ENCODE measurements at places on chromosomes 13 and 19. TPM values are rescaled to one million over a fixed set of nuclear protein-coding genes. Genes with fewer than 3 reads are reported as not detected.

GRCh38 chr19:39352381-39353255, 10.4 kb downstream of the SAMD4B start:
- no peak for DNase-seq
- H3K27ac ChIP-seq = no peak overlapping the region
- no peaks in the 10 kb centered on the region for H3K27me3 ChIP-seq
- H3K36me3 ChIP-seq = peaks cover 30% of the 10 kb centered on the region
- no peak overlapping the region for H3K4me3 ChIP-seq

- no peak overlapping the region for H3K27ac ChIP-seq
- peaks cover 6% of the 10 kb centered on the region for H3K4me1 ChIP-seq
- H3K36me3 ChIP-seq = no peaks in the 10 kb centered on the region
- no peak overlapping the region for H3K4me3 ChIP-seq
These were observed 246.1 kb downstream of the NDFIP2 start for GRCh38 chr13:79727086-79727485.

GRCh38 chr19:246551-246950, 44.7 kb downstream of the PLPP2 start:
- no peak overlapping the region for H3K4me3 ChIP-seq
- no peaks in the 10 kb centered on the region for H3K36me3 ChIP-seq
- H3K4me1 ChIP-seq = no peaks in the 10 kb centered on the region
- DNase-seq = peak; percentile 57
- H3K27ac ChIP-seq = no peak overlapping the region
- H3K27me3 ChIP-seq = no peaks in the 10 kb centered on the region

GRCh38 chr19:18292810-18293641, 11.6 kb upstream of the JUND start:
- H3K27me3 ChIP-seq = no peaks in the 10 kb centered on the region
- peak; percentile 94 for DNase-seq
- H3K36me3 ChIP-seq = no peaks in the 10 kb centered on the region
- H3K4me3 ChIP-seq = peak overlapping the region; percentile 73

DNA sequence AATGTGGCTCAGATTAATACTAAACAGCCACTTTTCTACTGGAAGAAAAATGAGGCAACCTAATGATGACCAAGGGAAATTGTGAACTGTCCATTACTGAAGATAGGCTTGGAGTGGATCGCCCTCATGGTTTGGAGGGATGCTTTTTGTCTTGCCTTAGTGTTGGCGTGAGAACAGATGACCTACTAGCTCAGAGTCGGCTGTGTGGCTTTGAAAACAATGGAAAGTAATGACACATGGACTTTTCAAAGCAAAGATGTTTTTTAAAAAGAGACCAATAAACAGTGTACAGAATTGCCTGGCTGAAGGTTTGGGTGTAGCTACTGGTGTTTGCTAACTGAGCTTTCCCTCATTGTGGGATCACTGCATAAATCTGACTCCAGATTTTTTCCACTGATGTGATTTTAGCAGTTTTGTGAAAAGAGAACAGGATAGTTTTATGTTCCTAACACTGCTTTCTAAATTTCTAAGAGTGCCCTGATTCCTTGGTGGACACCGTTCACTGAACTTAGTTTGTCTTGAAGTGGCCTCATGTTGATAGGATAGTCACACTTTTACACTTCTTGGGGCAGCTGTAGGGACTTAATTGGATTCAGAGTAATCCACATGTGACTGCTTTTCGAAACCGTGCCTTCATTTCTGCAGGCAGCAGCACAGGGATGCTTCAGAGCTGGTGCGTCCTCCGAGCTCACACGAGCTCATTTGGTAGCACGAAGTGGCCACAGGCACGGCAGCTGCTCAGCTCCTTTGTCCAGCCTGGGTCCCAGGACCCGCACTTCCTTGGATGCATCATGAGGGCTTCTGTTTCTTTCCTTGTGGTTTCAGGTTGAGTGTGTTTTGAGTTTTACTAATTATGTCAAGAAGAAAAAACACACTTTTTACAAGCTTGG, 4.3 kb downstream of the CEBPG start:
- H3K4me1 ChIP-seq = peaks cover 23% of the 10 kb centered on the region
- no peak for DNase-seq
- H3K27me3 ChIP-seq = no peaks in the 10 kb centered on the region

GRCh38 chr13:21884299-21884909, 213.5 kb downstream of the FGF9 start:
- no peak overlapping the region for H3K4me3 ChIP-seq
- no peak for DNase-seq
- no peak overlapping the region for H3K27ac ChIP-seq
- H3K27me3 ChIP-seq = no peaks in the 10 kb centered on the region

DNA sequence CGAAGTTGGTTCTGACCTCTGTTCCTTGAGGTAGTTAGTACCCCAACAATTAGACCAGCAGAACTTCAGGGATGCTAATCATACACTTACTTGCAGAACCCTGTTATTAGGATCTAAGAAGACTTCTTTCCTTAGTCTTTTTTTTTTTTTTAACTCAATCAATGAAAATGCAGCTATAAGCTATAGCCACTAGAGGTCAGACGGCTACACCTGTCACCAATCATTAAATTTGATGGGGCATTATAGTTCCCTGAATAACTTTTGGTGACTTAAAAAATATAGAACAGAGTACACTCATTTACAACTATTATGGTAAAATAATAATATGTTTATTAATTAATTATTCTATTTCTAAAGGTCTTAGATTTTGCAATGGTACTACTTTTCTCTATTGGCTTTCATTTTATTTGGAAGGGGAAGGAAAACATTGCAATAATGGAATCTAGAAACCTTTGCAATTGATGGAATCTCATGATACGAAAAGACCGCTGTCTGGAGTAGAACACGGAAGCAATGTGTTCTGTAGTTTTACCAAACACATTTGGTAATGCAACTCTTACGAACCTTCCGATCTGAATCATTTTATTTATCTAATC, 483.2 kb downstream of the DIAPH3 start:
- no peak for DNase-seq
- H3K27ac ChIP-seq = no peak overlapping the region
- no peaks in the 10 kb centered on the region for H3K36me3 ChIP-seq
- no peaks in the 10 kb centered on the region for H3K27me3 ChIP-seq
- H3K4me3 ChIP-seq = no peak overlapping the region
- no peaks in the 10 kb centered on the region for H3K4me1 ChIP-seq

- H3K27ac ChIP-seq = peak overlapping the region; percentile 98
- DNase-seq = no peak
- peak overlapping the region; percentile 85 for H3K4me3 ChIP-seq
- H3K36me3 ChIP-seq = no peaks in the 10 kb centered on the region
- peaks cover 20% of the 10 kb centered on the region for H3K4me1 ChIP-seq
These were observed 423 bp downstream of the LSM14A start for GRCh38 chr19:34172661-34173192.

- H3K36me3 ChIP-seq = no peaks in the 10 kb centered on the region
- no peak overlapping the region for H3K4me3 ChIP-seq
- no peaks in the 10 kb centered on the region for H3K4me1 ChIP-seq
- DNase-seq = peak; percentile 43
- H3K27me3 ChIP-seq = no peaks in the 10 kb centered on the region
- no peak overlapping the region for H3K27ac ChIP-seq
These were observed 155.5 kb downstream of the TNFSF13B start for GRCh38 chr13:108425056-108425455.

DNA sequence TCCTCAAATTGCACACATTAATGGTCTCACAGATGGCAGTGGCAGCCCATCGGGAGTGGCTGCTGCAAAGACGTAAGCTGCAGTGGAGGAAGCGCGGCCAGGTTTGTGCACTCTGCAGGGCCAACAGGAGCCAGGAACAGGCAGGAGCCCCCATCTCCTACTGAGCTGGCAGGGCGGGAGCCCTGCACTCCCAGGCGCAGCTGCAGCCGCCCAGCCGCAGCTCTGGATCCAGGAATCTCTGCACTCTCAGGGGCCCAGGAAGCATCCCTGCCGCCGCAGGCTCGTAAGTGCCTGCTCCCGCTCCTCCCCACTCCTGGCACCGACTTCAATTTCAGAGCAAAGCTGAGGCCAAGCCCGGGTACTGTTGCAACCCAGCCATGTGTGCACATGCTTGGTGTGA, 37.5 kb downstream of the ANKRD27 start:
- no peak overlapping the region for H3K4me3 ChIP-seq
- no peaks in the 10 kb centered on the region for H3K27me3 ChIP-seq
- peaks cover 28% of the 10 kb centered on the region for H3K36me3 ChIP-seq
- no peak for DNase-seq

DNA sequence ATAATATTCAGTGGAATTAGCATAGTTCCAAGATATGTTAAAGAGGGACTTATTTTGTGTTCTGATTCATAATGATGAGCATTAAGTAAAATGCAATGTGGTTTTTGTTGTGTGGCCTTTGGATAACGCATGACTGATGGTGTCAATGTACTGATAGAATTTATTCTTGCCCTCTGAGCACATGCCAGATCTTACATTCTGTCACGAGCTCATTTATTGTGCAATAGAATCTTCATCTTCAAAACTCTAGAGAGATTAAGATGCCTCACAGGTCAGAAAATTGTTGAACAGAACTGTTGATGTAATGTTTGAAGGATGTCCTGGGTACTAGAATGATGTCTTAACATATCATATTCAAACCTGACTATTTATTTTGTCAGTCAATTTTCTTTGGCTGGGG, 148.0 kb upstream of the HTR2A start:
- no peaks in the 10 kb centered on the region for H3K36me3 ChIP-seq
- H3K4me1 ChIP-seq = no peaks in the 10 kb centered on the region
- no peak for DNase-seq
- H3K4me3 ChIP-seq = no peak overlapping the region
- H3K27me3 ChIP-seq = no peaks in the 10 kb centered on the region

- peak overlapping the region; percentile 61 for H3K4me3 ChIP-seq
- no peaks in the 10 kb centered on the region for H3K36me3 ChIP-seq
- H3K27ac ChIP-seq = peak overlapping the region; percentile 61
These were observed 47.6 kb downstream of the PTPRS start for GRCh38 chr19:5292822-5293611.

- H3K4me1 ChIP-seq = no peaks in the 10 kb centered on the region
- H3K27ac ChIP-seq = no peak overlapping the region
- H3K27me3 ChIP-seq = no peaks in the 10 kb centered on the region
- DNase-seq = no peak
- H3K36me3 ChIP-seq = no peaks in the 10 kb centered on the region
These were observed 14.5 kb upstream of the TNFAIP8L1 start for GRCh38 chr19:4624733-4625362.

- no peaks in the 10 kb centered on the region for H3K36me3 ChIP-seq
- no peaks in the 10 kb centered on the region for H3K4me1 ChIP-seq
- H3K27ac ChIP-seq = no peak overlapping the region
- H3K4me3 ChIP-seq = no peak overlapping the region
- no peaks in the 10 kb centered on the region for H3K27me3 ChIP-seq
These were observed 759.7 kb downstream of the OLFM4 start for GRCh38 chr13:53788286-53788685.

GRCh38 chr13:93496985-93497673, 270.5 kb downstream of the GPC6 start:
- DNase-seq = peak; percentile 49
- no peaks in the 10 kb centered on the region for H3K27me3 ChIP-seq
- no peak overlapping the region for H3K4me3 ChIP-seq
- no peaks in the 10 kb centered on the region for H3K4me1 ChIP-seq
- H3K27ac ChIP-seq = no peak overlapping the region

DNA sequence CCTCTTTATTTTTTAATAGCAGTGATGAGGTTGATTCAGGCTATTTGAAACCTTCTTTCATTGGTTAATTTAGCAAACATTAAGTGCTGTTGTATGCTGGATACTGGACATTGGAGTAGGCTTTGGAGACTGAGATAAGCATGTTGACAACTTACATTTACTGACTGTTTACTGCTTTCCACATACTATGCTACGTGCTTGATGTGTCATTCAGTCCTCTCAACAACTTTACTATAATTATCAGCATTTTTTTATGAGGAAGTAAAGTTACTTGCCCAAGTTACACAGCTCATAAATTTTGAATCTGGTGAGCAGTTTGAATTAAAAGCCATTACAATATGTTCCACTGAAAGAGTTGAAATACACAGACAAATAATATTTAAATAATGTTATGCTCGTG, 83.8 kb downstream of the GJA3 start:
- no peak overlapping the region for H3K27ac ChIP-seq
- H3K36me3 ChIP-seq = no peaks in the 10 kb centered on the region
- no peaks in the 10 kb centered on the region for H3K27me3 ChIP-seq
- H3K4me1 ChIP-seq = no peaks in the 10 kb centered on the region
- H3K4me3 ChIP-seq = no peak overlapping the region

DNA sequence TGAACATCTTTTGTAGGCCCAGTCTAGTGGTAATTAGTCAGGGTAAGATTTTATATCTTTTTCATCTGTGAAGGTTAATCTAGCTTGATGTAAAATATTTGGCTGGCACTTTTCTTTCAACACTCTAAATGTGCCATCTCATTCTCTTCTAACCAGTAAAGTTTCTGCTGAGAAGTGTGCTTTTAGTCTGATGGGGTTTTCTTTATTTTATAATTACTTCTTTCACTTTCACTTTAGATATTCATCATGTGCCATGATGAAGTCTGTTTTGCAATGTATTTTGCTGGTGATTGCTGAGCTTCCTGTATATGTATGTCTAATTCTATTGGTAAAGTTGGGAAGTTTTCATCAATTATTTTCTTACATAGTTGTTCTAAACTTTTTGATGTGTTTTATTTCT, 31.9 kb downstream of the ZNF726 start:
- no peak overlapping the region for H3K4me3 ChIP-seq
- no peak overlapping the region for H3K27ac ChIP-seq
- DNase-seq = no peak
- no peaks in the 10 kb centered on the region for H3K4me1 ChIP-seq

DNA sequence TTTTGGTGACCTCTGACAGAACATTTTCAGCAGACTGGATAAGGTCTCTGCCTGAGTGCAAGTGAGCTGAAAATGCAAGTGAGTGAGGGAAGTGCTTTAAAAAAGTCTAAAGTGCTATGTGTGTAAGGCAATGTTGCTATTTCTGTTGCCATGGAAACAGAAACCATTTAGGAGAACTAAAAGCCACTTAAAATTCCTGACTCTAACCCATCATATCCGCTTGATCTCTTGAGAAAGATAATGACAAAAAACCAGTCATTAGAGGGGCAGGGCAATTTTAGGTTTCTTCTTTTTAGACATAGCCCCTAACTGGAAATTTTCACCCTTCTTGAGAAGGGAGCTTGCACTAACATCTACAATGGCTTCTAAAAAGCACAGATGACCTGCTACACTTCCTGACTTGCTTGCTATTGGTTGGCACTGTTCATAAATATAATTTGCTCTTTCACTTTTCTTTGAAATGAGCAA, at the start of gene CYSLTR2:
Gene CYSLTR2, plus strand, starts transcription at position 458 of the 468 bp plus-strand sequence. CDS start 52,889 bp downstream, outside the sequence.
- H3K4me1 ChIP-seq = no peaks in the 10 kb centered on the region
- no peak within 1 kb of the TSS for H3K4me3 ChIP-seq
- H3K27me3 ChIP-seq = no peaks in the 10 kb centered on the region
- H3K27ac ChIP-seq = no peak within 1 kb of the TSS
- peak; percentile 66 for DNase-seq

GRCh38 chr19:35911173-35911572, 3.1 kb upstream of the TYROBP start:
- no peaks in the 10 kb centered on the region for H3K4me1 ChIP-seq
- no peak overlapping the region for H3K27ac ChIP-seq
- H3K27me3 ChIP-seq = no peaks in the 10 kb centered on the region
- no peak overlapping the region for H3K4me3 ChIP-seq
- H3K36me3 ChIP-seq = no peaks in the 10 kb centered on the region

Gene PRTN3
- total RNA-seq = not detected

Gene ZNF260
- 12.8 TPM for total RNA-seq

Gene DNAAF3
- 11.4 TPM for total RNA-seq

Gene FUT3
- total RNA-seq = 3.0 TPM

Gene ZNF304
- total RNA-seq = 13.8 TPM

Gene PLPPR2
- total RNA-seq = 22.5 TPM

Gene ICAM1
- total RNA-seq = 50.3 TPM

Gene PODNL1
- 3.0 TPM for total RNA-seq

Gene RB1
- total RNA-seq = 46.5 TPM

Gene DZIP1
- total RNA-seq = 41.4 TPM

Gene SLITRK6
- total RNA-seq = 0.09 TPM

Gene DNAJC15
- total RNA-seq = 18.8 TPM

Gene TEX26
- total RNA-seq = not detected

Measured in kidney (tissue), 22 donors.